ENCODE measurements at places on chromosomes 2 and 18.

- DNase-seq = no peak
Measured at GRCh38 chr18:24189664-24190346, 50.9 kb downstream of the CABYR start.

DNA sequence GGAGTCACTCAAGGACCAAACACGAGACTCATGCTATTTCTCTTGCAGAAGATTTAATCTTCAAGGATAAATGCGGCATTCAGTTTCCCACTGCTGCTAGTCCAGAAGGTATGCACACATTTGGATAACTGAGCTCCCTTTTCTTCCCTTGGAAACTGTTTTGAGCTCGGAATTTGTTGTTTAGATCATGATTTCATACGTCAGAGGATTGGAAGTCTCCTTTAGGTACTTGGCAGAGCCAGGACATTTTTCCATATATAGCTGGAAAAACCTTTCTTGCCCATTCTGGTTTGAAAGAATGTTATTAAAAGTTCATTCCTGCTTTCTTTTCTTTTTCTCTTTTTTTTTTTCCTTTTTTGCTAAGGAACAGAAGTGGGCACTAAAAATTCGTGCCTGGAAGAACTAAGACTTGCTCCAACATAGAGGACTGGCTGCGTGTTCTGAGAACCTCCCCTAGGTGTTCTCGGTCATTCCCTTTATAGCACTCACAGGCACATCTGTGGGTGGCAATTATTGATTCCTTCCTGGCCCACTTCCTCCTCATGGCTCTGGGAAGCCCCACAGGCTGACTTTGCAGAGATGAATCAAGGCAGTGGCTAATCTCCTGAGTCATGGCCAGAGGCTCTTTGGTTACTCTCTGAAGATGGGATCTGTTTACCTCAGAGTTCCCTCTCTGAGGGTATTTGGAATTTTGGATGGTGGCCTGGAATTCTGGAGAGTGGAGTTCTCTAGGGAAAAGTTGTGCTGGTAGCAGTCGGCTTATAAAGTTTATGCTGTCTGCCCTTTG, 104.8 kb downstream of the PLCL1 start:
- DNase-seq = no peak

- no peak for DNase-seq
Measured at GRCh38 chr2:105783151-105783738, 38.5 kb downstream of the NCK2 start.

GRCh38 chr2:11329776-11330175, 14.7 kb downstream of the ROCK2 start:
- no peak for DNase-seq

GRCh38 chr18:67243799-67244587, 272.5 kb downstream of the DSEL start:
- no peak for DNase-seq

- DNase-seq = no peak
Measured at GRCh38 chr2:169711751-169712509, 17.7 kb downstream of the PHOSPHO2 start.

DNA sequence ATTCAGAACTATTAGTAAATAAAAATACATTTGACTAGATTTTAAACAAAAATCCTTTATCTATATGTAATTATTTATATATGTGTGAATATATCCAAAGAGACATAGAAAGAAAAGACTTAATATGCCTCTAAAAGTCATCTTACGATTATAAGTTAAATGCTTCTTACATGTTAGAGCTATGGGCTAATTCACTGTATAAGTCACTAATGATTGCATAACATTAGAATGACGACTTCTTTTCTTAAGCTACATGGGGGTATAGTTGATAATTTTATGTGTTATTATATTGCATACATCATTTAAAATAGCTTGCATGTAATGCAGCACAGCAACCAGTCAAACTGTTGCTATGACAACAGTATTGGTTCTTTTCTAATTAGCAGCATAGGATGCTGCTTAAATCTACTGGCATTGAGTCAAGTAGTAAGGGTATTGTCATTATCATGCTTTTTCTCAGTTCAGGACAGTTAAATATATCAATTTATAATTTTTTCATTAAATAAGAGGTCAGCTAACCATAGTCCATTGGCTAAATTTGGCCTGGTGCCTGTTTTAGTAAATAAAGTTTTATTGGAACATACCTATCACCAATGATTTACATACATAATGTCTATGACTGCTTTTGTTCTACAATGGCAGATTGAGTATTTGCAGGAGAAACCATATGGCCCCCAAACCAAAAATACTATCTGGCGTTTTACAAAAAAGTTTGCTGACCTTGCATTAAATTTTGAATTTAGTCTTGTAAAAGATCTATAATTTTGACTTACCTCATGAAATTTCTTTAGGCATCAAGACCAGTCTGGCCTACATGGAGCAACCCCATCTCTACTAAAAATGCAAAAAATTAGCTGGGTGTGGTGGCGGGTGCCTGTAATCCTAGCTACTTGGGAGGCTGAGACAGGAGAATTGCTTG, 207.7 kb upstream of the ZSWIM2 start:
- no peak for DNase-seq

DNA sequence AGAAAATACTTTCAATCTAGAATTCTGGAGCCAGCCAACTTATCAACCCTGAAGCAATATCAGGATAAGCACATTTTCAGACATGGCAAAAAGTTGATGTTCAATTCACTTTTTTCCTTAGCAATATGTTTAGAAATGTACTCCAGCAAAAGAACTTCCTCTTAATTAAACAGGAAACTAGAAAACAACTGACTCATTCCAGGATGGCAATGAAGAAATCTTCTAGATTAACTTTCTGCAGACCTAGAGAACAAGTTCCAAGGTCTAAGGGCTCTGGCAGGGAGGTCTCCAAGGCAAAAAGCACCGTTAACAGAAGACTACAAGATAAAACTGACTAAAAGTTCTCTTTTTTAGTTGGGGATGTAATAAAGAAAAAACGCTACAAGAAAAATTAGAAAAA, 69.2 kb upstream of the VWC2L start:
- DNase-seq = no peak

DNA sequence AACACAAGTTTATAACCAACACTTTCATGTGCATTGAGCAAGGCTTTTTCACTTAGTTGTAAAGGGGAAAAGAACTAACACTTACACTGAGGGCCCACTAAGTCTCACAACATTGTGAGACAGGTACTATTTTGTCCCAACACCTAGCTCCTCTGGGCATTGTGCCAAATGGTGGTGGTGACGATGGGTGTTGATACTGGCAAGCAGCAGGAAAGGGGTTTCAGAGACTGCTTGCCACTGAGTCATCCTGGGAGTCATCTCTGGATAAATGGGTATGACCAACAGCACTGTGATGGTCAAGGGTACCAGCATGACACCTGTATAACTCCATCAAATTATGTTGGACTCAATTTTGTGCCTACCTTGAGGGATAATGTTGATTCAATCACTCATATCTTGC, 138.8 kb upstream of the ITGA6 start:
- no peak for DNase-seq

- DNase-seq = no peak
Measured at GRCh38 chr2:24613154-24613814, 122.2 kb downstream of the NCOA1 start.

- DNase-seq = no peak
Measured at GRCh38 chr2:85999061-85999831, 106.4 kb downstream of the POLR1A start.

GRCh38 chr18:11368020-11368419, 218.7 kb upstream of the PIEZO2 start:
- no peak for DNase-seq

DNA sequence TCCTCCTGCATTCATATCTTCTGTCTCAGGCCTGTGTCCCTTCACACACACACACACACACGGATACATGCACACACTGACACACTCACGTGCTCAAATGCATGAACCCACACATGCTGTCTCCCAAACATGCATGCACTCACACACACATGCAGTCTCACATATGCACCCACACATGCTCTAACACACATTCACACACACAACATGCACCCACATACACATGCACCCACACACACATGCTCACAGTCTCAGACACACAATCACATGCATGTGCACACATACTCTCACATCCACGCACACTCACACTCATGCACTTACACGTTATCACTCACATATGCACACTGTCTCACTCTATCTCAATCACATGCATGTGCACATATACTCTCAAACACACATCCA, 1.9 kb upstream of the CD226 start:
- no peak for DNase-seq

- no peak for DNase-seq
Measured at GRCh38 chr2:211133766-211134165, 577.4 kb downstream of the CPS1 start.

DNA sequence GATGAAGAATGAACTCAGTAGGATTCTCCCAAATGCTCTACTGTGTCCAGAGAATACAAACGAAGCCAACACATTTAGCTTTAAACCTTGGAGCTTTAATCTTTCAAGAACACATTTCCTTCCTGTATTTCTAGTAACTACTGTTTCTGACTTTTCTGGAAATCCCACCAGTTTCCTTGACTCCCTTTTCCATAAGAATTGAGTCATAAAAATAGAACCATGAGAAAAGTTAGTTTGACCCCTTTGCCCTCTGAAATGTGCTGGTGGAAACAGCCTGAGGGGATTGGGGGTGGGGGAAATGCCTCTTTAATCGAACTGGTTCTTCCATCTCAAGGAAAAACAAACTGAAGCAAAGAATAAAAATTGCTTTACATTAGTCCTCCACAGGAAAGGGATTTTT, 123.9 kb downstream of the TMEM17 start:
- no peak for DNase-seq

Data from Right ventricle myocardium superior (tissue), 1 donor.